Prostate gland (tissue), 2 donors: ENCODE measurements at places on chromosomes 3 and 15. TPM values are rescaled to one million over a fixed set of nuclear protein-coding genes. Genes with fewer than 3 reads are reported as not detected.
A peak's percentile ranks its signal among the peaks of the same experiment; 100 is the strongest.

DNA sequence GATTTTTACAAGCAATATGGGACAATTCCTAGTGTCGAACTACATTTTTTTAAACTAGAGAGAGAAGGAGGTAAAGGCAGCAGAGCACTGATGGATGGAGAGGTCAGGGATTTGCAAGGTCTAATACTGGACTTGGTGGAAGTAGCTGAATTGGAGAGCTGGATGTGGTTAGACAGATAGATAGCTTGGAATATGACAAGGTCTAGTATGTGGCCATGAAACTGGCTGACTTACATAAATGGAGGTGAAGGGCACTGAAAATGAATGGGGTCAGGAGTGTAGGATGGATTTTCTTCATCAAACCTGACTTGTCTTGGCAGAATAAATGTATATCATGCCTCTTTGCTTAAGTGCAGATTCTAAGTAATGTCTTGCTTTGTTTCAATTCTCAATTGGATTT, 10.1 kb upstream of the RTP4 start:
- no peak overlapping the region for H3K4me3 ChIP-seq
- H3K36me3 ChIP-seq = no peaks in the 10 kb centered on the region
- H3K4me1 ChIP-seq = no peaks in the 10 kb centered on the region
- no peak overlapping the region for H3K27ac ChIP-seq

- H3K4me3 ChIP-seq = no peak overlapping the region
- no peak for DNase-seq
- H3K36me3 ChIP-seq = no peaks in the 10 kb centered on the region
- H3K4me1 ChIP-seq = no peaks in the 10 kb centered on the region
- no peak overlapping the region for H3K27ac ChIP-seq
- H3K27me3 ChIP-seq = no peaks in the 10 kb centered on the region
Observed at GRCh38 chr15:82530006-82530405, 10.3 kb downstream of the RPS17 start.

Gene PTPRG
- 22.0 TPM for total RNA-seq

DNA sequence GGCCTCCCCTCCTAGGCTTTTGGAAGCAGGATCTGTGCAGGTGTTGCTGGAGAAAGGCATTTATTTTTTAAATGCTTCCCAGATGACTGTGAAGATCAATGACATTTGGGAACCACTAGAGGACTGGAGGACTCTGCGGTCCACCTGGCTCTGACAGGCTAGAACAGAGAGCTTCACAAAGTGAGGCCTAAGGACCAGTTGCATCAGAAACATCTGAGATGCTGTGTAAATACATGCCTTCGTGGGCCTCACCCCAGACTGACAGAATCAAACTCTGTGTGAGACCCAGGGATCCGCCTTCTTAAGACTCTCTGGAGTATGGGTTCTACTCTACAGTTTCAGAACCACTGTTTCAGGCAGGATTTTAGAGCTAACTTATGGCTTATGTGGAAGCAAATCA, 105.0 kb upstream of the ICE2 start:
- DNase-seq = no peak
- H3K36me3 ChIP-seq = no peaks in the 10 kb centered on the region
- no peaks in the 10 kb centered on the region for H3K4me1 ChIP-seq

DNA sequence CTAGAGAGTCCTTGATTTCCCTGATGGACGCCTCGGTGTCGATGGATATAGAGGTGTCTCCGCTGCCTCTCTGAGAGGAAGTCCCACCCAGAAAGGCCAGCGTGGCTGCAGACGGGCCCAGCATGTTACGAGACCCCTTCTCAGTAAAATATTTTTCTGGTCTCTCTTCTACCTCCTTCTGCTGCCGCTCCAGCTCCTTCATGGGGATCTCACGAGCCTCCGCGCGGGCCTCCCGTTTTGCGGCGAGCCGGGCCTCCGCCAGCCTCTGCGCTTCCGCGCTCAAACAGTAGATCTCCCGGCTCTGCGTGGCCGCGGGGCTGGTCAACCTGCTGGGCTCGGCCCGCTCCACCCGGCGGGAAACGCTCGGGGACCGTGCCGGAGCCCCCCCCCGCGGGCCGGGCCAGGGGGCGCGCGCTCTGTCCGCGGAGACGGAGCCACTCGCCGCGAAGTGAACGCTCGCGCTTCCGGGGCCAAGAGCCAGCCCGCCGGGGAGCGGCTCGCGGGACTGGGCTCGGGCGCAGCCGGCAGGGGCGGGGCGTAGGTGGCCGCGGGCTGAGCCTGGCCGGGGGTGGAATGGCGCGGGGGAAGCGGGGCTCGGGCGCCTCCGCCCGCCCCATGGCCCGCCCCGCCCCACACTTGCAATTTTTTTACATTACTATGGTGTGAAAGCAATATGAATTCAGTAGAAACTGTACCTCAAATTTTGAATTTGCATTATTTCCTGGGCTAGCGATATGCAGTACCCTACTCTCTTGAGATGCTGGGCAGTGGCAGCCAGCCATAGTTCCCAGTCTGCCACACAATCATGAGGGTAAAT, 10.2 kb upstream of the KCNMB3 start:
- no peaks in the 10 kb centered on the region for H3K36me3 ChIP-seq
- H3K27me3 ChIP-seq = no peaks in the 10 kb centered on the region
- peak; percentile 50 for DNase-seq
- no peaks in the 10 kb centered on the region for H3K4me1 ChIP-seq
- H3K27ac ChIP-seq = peak overlapping the region; percentile 15

GRCh38 chr3:104316118-104316517, 1050.6 kb upstream of the ALCAM start:
- H3K27me3 ChIP-seq = no peaks in the 10 kb centered on the region
- no peak for DNase-seq
- no peaks in the 10 kb centered on the region for H3K4me1 ChIP-seq
- H3K27ac ChIP-seq = no peak overlapping the region
- H3K36me3 ChIP-seq = no peaks in the 10 kb centered on the region

GRCh38 chr15:100520132-100520921, 8.4 kb downstream of the CERS3 start:
- no peak overlapping the region for H3K4me3 ChIP-seq
- DNase-seq = no peak
- no peaks in the 10 kb centered on the region for H3K36me3 ChIP-seq
- no peaks in the 10 kb centered on the region for H3K27me3 ChIP-seq
- H3K4me1 ChIP-seq = peaks cover 7% of the 10 kb centered on the region

Gene MYZAP
- 25.1 TPM for total RNA-seq

Gene NEK10
- total RNA-seq = 9.1 TPM

DNA sequence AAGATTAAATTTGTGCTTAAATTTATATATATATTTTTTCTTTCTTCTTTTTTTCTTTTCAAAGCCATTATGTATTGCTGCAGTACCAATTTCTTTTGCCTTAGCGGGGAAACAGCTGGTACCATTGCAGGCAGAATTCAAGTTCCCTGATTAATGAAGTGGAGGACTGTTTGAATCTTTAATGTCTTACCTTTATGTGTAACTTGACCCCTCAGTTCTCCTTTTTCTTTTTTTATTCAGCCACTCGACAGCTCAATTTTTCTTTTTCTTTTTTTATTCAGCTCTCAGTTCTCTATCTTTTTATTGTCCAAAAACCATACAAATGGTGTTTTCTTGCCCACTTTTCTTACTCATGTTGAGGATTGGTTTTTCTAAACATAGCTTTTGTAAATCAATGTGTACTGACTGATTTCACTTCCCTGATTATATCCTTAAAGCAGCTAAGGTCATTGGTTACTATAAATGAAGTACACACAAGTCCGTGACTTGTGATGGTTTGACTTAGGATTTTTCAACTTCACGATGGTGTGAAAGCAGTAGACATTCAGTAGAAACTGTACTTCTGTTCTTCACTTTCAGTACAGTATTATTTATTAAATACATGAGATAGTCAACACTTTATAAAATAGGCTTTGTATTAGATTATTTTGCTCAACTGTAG, 22.8 kb downstream of the ATP2C1 start:
- no peak for DNase-seq
- no peaks in the 10 kb centered on the region for H3K27me3 ChIP-seq
- H3K4me3 ChIP-seq = no peak overlapping the region
- H3K4me1 ChIP-seq = no peaks in the 10 kb centered on the region
- no peak overlapping the region for H3K27ac ChIP-seq

GRCh38 chr3:132135628-132136333, 101.0 kb upstream of the CPNE4 start:
- no peaks in the 10 kb centered on the region for H3K36me3 ChIP-seq
- no peak overlapping the region for H3K27ac ChIP-seq
- no peaks in the 10 kb centered on the region for H3K27me3 ChIP-seq
- DNase-seq = no peak
- no peaks in the 10 kb centered on the region for H3K4me1 ChIP-seq

Gene PLCL2
- total RNA-seq = 5.3 TPM

DNA sequence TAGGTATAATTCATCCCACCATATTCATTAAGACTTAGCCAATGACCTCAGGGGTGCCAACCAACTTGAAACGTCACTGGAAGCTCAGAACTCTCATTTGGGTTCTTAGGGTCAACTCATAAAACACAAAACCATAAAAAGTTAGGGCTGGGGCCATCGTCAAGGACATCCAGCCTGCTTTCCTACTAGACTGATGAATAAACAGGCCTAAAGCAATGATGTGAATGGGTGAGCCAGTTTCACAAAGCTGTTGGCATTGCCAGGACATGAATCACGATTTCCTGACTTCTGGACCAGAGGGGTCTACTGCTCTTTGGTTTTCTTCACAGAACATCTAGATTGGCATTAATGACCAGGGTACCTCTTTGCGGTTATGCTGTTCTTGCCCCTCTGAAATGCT, 64.7 kb downstream of the EOMES start:
- no peak overlapping the region for H3K27ac ChIP-seq
- no peaks in the 10 kb centered on the region for H3K36me3 ChIP-seq
- no peaks in the 10 kb centered on the region for H3K4me1 ChIP-seq
- no peak for DNase-seq
- H3K4me3 ChIP-seq = no peak overlapping the region

Gene TMEM207
- not detected for total RNA-seq

GRCh38 chr3:103437883-103438282, 1003.1 kb downstream of the ZPLD1 start:
- no peak overlapping the region for H3K4me3 ChIP-seq
- no peaks in the 10 kb centered on the region for H3K4me1 ChIP-seq
- no peaks in the 10 kb centered on the region for H3K36me3 ChIP-seq
- DNase-seq = no peak

Gene CFAP91
- total RNA-seq = 11.6 TPM

GRCh38 chr3:161559177-161559998, 62.8 kb downstream of the OTOL1 start:
- H3K27me3 ChIP-seq = no peaks in the 10 kb centered on the region
- no peaks in the 10 kb centered on the region for H3K36me3 ChIP-seq
- H3K4me1 ChIP-seq = no peaks in the 10 kb centered on the region

GRCh38 chr3:31133541-31133940, 239.1 kb upstream of the GADL1 start:
- H3K4me1 ChIP-seq = no peaks in the 10 kb centered on the region
- no peak for DNase-seq
- H3K27ac ChIP-seq = no peak overlapping the region

DNA sequence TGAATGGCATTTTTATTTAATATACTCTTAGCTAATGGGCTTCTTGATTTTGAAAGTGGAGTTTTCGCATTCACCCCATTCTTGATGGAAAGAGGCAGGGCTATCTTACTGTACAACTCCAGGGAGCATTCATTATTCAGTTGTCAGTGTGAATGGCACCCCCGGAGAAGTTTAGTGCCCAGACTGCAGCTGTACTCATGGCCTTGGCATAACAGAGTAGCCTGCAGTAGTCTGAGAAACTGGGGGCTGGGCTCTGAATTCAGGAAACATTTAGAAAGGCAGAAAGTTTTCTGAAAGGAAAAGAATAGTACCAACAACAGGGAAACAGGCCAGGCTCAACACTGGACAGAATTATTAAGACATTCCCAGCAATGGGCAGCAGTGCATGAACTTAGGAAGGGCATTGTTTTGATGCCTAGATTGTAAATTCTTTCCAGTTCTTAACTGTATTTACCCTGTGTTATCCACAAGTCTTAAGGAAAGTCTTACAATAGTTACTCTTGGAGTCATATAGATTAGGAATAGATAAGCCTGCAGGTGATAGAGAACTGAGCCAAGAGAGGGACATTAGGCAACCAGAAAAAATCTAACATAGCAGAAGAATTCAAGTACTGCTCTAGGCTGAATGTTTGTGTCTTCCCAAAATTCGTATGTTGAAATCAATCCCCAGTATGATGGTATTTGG, 44.4 kb downstream of the TIPARP start:
- DNase-seq = no peak
- H3K27me3 ChIP-seq = no peaks in the 10 kb centered on the region
- H3K27ac ChIP-seq = no peak overlapping the region
- H3K4me3 ChIP-seq = no peak overlapping the region
- H3K36me3 ChIP-seq = no peaks in the 10 kb centered on the region

Gene MORC1
- not detected for total RNA-seq

Gene SLC28A1
- not detected for total RNA-seq

GRCh38 chr15:101637038-101637437, 15.1 kb downstream of the TM2D3 start:
- no peaks in the 10 kb centered on the region for H3K4me1 ChIP-seq
- no peaks in the 10 kb centered on the region for H3K27me3 ChIP-seq
- no peak overlapping the region for H3K4me3 ChIP-seq
- H3K27ac ChIP-seq = no peak overlapping the region
- no peak for DNase-seq

DNA sequence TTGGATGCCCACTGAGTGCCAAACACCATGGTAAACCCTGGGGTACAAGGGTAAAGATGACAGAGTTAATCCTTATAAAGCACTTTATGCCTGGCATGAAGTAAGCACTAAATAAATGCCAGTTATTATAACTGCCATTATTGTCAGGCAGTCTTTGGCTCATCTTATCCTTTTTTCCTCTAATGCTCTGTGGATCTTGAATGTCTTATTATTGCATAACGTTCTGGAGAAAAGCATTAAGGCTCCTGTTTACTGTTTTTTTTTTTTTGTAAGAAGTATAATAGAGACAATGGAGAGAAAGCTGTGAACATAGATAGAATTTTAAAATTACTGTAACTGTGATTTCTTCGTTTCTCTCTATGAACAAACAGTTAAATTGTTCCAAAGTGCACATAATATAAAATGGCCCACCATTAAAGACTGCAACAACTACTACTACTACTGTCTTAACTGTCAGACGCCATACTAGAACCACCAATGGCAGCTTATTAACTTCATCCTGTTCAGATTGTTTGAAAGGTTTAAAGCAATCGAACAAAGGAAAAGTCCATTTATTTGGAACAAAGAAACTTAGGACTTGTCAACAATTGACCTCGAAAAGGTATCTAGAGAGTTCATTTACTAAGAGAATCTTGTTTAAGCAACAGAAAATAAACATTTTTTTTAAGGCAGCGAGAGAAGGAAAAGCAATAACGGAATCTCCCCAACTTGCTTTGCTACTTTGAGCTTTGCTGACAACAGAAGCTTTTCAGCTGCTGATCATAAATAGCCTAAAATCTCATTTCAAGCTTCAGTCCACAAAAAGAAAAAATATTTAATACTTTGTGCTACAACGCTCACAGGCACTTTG, 520.7 kb downstream of the ROBO1 start:
- no peak for DNase-seq
- H3K27me3 ChIP-seq = no peaks in the 10 kb centered on the region
- no peak overlapping the region for H3K4me3 ChIP-seq
- no peaks in the 10 kb centered on the region for H3K36me3 ChIP-seq
- H3K4me1 ChIP-seq = no peaks in the 10 kb centered on the region

- peak; percentile 21 for DNase-seq
- peaks cover 12% of the 10 kb centered on the region for H3K4me1 ChIP-seq
- no peaks in the 10 kb centered on the region for H3K36me3 ChIP-seq
- no peaks in the 10 kb centered on the region for H3K27me3 ChIP-seq
- H3K4me3 ChIP-seq = no peak overlapping the region
Observed at GRCh38 chr3:63964681-63965485, 52.7 kb upstream of the SCAANT1 start.
